H54 (cell line): ENCODE measurements at places on chromosomes 3 and 15.

GRCh38 chr3:96813134-96813819 lies 1.1 kb upstream of the EPHA6 start:
- peak; percentile 30 for DNase-seq

DNA sequence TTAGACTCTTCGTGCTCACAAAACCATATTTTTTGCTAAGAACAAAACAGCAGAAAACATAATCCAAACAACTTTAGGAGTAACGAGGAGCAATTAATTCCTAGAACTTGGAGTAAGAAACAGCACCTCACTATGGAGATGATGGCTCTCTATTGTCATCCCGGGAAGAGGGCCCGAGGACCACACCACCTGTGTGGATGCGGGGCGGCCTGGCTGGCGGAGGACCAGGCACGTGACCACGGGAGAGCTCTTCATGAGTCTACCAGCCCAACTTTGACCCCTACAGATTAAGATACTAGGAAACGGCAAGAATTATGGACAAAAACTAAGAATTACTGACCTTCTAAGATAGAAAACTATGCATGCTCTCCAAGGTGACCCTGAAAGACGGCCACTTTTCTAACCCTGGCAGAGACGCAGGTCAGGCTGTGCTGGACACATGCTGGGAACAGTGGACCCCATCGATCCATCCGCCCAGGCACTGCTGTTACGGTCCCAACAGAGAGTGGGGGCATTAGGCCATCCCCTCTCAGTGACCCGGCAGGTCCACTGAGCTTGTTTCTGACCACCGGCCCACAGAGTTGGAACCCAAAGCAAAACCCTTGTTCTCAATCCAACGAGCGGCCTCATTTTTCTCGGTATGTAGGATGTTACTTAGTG lies 13.1 kb upstream of the OCA2 start:
- DNase-seq: no peak

GRCh38 chr15:44029940-44030568 lies 165.0 kb downstream of the FRMD5 start:
- DNase-seq: no peak

GRCh38 chr15:91895051-91895450 lies 41.5 kb downstream of the SLCO3A1 start:
- no peak for DNase-seq

DNA sequence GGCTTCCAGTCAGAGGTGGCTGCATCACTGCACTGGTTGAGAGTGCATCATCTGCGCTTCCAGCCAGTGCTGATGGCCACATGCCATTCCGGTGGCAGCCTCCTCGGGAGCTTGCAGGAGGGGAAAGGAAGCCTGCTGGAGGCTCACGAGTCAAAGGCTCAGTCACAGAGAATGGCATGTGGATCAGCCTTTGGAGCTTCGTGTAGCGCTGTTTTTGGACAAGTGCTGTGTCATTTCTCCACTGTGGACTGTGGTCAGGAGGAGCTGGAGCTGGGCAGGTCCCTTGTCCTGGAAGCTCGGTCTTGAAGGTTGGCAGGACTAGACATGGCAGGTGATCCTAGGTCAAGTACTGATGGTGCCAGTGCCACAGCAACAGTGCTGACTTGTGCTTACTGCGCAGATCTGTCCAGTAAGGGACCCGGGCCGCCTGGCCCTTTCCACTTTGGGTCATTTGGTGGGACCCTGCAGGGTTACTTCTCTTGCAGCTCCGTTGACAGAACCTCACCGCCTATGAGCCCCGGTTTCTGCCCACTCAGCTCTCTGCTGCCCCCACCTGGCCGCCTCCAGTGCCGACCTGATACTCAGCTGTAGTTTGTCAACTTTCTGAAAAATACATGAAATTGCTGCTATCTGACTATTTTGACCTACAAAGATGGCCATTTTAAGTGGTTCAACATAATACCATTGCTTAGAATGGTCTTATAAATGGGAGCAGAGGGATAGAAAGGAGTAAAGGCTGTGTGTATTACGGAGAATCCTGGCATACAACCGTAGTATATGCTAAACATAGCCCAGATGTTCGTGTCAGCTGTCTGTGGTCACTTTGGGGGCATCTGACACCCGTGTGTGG lies 27.6 kb upstream of the TRPM1 start:
- DNase-seq: peak; percentile 46

DNA sequence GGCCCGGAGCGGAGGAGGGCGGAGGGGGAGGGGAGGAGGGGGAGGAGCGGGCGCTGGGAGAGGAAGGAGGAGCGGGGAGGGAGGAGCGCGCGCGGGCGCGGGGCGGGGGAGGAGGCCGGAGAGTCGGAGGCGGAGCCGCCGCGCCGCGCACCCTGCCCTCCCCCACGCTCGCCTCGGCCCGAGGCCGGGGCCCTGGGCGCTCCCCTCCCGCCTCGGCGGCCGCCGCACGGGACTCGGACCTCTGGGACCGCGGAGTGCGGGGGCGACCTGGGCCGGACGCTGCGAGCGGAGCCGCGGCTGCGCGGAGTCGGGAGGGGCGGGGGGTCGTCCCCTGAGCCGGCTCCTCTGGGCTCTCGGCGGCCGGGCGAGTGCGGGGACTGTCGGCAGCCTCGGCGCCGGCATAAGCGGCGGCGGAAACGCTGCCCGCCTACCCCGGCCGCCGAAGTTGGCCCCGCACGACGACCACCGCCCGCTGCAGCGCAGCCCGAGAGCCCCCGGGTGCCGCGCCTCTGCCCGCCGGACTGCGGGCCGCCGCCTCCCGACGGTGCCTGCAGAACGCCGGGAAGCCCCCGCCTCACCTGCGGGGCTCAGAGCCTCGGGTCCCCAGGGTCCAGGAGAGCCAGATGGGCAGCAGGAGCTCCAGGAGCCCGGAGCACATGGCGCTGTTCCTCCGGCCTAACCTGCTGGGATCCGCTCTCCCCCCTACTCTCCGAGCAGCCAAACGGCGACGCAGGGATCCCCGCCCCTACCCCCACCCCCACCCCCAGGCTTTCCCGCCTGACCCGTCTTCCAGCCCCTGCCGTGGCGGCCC lies 406 bp upstream of the GABRB3 start:
- no peak for DNase-seq

DNA sequence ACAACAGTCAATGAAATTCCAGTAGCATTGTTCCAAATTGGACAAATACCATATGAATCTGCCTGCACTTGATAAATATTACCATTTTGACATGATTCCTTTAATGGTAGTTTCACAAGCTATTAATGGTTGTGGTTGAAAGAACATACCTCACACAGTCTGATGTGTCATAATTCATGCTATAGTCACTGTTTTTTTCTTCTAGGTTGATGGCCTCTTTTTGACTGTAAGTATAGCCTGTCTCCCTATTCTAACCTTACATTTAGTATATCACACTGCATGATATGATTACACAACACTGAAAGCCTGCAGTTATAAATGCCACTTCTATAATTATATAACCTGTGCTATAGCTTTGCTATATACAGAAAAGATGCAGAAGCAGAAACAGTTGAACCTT lies 834.1 kb downstream of the NSUN3 start:
- no peak for DNase-seq

GRCh38 chr3:48514431-48515227 lies 10.7 kb upstream of the SHISA5 start:
- DNase-seq: no peak

- DNase-seq: no peak
Measured at GRCh38 chr3:169245631-169246030, 417.9 kb downstream of the MECOM start.

DNA sequence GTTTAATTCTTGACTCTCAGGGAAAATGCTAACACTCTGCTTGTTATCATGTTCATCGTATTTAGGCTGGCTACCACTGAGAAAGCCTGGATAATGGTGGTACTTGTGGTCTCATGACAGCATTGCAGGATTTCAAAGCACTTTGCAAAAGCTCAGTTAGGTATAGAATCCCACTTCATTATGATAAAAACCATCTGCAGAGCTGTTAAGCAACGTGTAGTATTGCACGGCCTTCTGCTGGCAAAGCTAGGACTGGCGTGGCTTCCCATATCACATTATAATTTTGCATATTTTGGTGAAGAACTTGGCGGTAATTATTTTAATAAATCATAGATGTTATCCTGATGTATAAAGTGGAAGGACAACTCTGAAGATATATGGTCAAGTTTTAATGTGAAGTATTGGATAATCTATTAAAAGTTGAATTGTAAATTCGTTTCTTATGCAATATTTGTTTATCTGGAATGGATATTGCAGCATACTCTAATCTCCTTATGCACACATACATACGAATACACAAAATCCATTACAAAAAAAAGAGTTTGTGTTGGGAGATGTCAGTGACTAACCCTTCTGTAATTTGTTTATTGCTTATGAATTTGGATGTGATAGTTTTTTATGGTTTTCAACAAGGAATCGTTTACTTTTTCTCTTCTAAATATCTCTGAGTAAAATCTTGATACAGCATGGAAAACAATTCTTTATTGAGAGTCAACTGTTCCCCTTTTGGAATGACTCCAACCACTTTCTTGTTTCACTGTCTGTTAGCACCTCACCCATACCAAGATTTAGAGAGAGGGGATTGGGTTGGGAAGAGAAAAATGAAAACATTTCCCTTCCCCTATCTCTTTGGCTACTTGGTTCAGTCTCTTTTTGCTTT lies 9.2 kb downstream of the RAB8B start:
- DNase-seq: no peak
